ENCODE measurements at places on chromosomes 3 and 15.

DNA sequence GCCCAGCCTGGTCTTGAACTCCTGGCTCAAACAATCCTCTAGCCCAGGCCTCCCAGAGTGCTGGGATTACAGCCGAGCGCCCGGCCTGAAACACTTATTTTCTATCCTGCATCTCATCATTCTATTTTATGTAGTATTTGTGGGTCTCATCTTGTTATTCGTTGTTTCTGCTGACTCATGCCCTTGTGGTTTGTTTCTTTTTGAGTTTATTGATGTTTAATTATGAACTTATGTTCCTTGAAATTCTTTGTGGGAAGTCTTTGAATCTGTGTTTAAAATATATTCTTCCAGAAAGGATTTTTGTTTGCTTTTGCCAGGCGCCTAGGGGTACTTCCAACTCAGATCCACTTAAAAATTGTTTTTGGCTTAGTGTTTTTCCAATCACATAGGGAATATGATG, 78.3 kb upstream of the C15orf39 start:
- DNase-seq = no peak

GRCh38 chr15:34297059-34297458, 40.5 kb downstream of the SLC12A6 start:
- DNase-seq = no peak

DNA sequence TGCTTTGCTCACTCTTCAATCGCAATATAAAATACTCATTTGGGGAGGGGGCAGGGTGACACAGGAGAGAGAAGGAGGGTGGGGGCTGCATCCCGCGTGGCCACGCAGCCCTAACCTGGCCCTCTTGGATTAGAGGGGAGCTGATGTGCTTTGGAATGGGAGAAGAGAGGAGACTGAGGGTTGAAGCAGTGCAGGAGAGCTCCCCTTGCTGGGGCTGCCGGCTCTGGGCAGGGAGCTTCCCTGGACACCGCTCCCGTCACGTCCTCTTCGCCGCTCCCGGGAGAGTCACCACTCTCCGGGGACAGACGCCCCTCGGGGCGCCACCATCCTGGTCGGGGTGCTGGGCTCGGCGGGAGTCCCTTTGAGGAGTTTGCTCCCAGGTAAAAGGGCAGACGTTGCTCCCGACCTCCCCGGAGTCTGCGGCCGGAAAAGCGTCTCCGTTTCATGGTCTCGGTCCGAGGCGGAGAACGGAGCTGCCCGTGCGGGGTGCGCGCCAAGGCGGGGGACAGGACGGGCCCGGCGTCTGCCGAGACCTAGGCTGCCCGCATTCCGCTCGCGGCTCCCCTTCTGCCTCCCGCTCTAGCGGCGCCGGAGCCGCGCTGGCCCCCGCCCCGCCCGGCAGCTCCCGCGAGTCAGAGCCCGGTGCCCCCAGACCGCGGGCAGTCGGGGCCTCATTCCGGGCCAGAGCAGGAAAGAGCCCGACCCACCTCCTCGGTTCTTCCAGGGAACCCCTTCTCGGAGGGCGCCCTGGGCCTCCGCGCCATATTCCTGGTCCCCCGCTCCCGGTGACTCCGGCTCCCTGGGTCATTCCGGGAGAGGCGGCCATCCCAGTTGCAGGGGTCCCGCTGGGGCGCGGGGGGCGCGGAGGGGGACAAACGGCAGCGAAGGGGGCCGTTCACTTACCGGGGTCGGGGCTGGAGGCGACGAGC, 603 bp downstream of the SLC7A14 start:
- no peak for DNase-seq

DNA sequence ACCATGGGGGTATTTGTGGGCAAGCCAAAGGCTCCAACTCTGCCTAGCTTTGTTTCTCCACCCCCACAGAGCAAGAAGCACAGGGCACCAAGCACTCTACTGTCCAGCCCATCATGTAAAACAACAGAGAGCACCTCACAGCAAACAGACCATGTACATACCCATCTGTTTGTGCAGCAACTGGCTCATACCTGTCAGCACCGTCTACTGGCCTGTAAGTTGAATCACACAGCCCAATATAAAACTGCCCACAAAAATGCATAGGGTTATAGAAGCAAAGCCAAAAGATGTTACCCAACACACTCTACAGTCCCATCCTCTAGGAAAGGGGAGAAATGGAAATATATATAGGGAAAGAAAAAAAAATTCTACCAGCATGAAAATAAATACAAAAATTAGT, 139.7 kb upstream of the CPNE4 start:
- DNase-seq = no peak

GRCh38 chr15:29573197-29573838, 248.9 kb downstream of the TJP1 start:
- no peak for DNase-seq

GRCh38 chr15:34241376-34242330, 16.8 kb downstream of the EMC4 start:
- no peak for DNase-seq

- no peak for DNase-seq
Observed at GRCh38 chr15:64857421-64857820, 15.7 kb downstream of the PLEKHO2 start.

- DNase-seq = no peak
Observed at GRCh38 chr3:58074116-58074715, 66.0 kb downstream of the FLNB start.
